ENCODE measurements at places on chromosomes 16 and 17. TPM values are rescaled to one million over a fixed set of nuclear protein-coding genes. Genes with fewer than 3 reads are reported as not detected.

The CTRB2 gene
- total RNA-seq, result not detected

The PERCC1 gene
- total RNA-seq, result not detected

The SLC6A2 gene
- not detected for total RNA-seq

The SYT17 gene
- 0.37 TPM for total RNA-seq

The COX6A2 gene
- total RNA-seq, result not detected

The ADAP2 gene
- total RNA-seq, result 0.37 TPM

The HELZ gene
- total RNA-seq, result 39.3 TPM

The CTRB1 gene
- total RNA-seq, result not detected

The TMEM238L gene
- total RNA-seq, result not detected

The VPS9D1 gene
- total RNA-seq, result 7.7 TPM

The TLCD3B gene
- not detected for total RNA-seq

The TMEM220 gene
- total RNA-seq, result 1.1 TPM

The HOXB5 gene
- total RNA-seq, result 0.73 TPM

The ATP1B2 gene
- not detected for total RNA-seq

The LASP1 gene
- total RNA-seq, result 158 TPM

The CDH1 gene
- not detected for total RNA-seq

The CCL3 gene
- not detected for total RNA-seq

The NGFR gene
- total RNA-seq, result not detected

The VAT1L gene
- under 0.01 TPM for total RNA-seq

The LITAFD gene
- total RNA-seq, result not detected

The STH gene
- not detected for total RNA-seq

The KDM8 gene
- 2.6 TPM for total RNA-seq

The NPTX1 gene
- 0.73 TPM for total RNA-seq

The NPIPA5 gene
- under 0.01 TPM for total RNA-seq

The FOXL1 gene
- 32.6 TPM for total RNA-seq

The RNU2-1 gene
- total RNA-seq, result not detected

The KRT25 gene
- not detected for total RNA-seq

The ANKRD13B gene
- total RNA-seq, result 19.4 TPM

The KIF19 gene
- not detected for total RNA-seq

The SCNN1G gene
- not detected for total RNA-seq

The KRTAP9-2 gene
- total RNA-seq, result not detected

The SDK2 gene
- 0.37 TPM for total RNA-seq

The PDILT gene
- total RNA-seq, result not detected

The C16orf96 gene
- not detected for total RNA-seq

All from subcutaneous preadipocyte (primary cell).